Activated CD4-positive, CD25-positive, alpha-beta regulatory T cell treated with anti-CD3 and anti-CD28 coated beads, Interleukin-2, amount 50 U/mL, for 24 hours (primary cell): ENCODE measurements at places on chromosomes 7 and 10.

DNA sequence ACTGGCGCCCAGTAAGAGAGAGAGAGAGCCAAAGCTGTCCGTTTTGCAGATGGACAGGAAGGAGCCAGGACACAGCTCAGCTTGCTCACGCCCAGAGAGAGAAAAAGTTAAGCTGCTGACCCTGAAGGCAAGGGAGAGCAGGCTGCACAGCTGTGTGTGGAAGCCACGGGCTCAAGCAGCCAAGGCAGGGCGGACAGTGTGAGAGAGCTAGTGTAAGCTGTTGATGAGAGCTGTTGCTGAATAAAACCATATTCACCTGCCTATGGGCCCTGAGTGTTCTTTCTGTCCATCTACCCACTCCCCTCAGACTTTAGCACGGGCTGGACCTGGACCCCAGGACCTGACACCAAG is 5.4 kb downstream of the INMT start:
- no peak for ATAC-seq

- ATAC-seq: no peak
Observed at GRCh38 chr10:43960981-43961380, 312.3 kb upstream of the ZNF32 start.

- ATAC-seq: no peak
Observed at GRCh38 chr7:99504281-99504602, 220 bp upstream of the ZKSCAN5 start.

- ATAC-seq: no peak
Observed at GRCh38 chr10:70317943-70318318, 34.1 kb upstream of the NPFFR1 start.

GRCh38 chr7:113835367-113835766 is 83.4 kb downstream of the PPP1R3A start:
- no peak for ATAC-seq

- ATAC-seq: no peak
Observed at GRCh38 chr10:117188371-117188770, 8.9 kb upstream of the KCNK18 start.

GRCh38 chr10:61588770-61589211 is 73.9 kb upstream of the CABCOCO1 start:
- no peak for ATAC-seq

DNA sequence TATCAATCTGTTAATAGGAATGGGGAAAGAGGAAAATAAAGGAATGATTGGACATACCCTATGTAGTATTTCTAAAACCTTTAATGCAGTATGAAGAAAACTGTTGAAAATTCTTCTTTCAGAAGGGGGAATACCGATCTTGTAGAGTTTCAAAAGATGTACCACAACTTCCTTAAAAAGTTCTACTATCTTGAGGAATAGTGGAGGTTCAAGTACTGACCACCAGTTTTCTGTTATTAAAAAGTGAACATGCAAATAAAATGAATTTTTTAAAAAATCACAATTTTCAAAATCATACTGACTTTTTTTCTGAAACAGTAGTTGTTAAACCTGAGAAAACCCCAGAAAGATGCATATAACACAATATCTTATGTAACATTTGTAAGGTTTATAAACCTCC is 86.5 kb downstream of the HERC4 start:
- ATAC-seq: no peak

GRCh38 chr10:19479854-19480253 is 336.4 kb upstream of the PLXDC2 start:
- no peak for ATAC-seq

DNA sequence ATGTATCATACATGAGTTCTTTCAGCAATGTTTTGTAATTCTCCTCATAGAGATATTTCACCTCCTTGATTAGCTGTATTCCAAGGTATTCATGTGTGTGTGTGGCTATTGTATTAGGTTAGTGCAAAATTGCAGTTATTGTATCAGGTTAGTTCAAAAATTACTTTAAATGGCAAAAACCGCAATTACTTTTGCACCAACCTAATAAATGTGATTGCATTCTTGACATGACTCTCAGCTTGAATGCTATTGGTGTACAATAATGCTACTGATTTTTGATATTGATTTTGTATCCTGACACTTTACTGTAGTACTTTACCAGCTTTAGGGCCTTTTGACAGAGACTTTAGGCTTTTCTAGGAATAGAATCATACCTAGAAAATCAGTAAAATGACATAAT is 297.4 kb downstream of the ZWINT start:
- ATAC-seq: no peak

- ATAC-seq: no peak
Observed at GRCh38 chr7:138309186-138309585, 150.9 kb upstream of the TRIM24 start.
